ENCODE measurements at places on chromosomes 4 and X.

GRCh38 chr4:173543266-173543665 is 13.2 kb upstream of the HAND2 start:
- DNase-seq = no peak

DNA sequence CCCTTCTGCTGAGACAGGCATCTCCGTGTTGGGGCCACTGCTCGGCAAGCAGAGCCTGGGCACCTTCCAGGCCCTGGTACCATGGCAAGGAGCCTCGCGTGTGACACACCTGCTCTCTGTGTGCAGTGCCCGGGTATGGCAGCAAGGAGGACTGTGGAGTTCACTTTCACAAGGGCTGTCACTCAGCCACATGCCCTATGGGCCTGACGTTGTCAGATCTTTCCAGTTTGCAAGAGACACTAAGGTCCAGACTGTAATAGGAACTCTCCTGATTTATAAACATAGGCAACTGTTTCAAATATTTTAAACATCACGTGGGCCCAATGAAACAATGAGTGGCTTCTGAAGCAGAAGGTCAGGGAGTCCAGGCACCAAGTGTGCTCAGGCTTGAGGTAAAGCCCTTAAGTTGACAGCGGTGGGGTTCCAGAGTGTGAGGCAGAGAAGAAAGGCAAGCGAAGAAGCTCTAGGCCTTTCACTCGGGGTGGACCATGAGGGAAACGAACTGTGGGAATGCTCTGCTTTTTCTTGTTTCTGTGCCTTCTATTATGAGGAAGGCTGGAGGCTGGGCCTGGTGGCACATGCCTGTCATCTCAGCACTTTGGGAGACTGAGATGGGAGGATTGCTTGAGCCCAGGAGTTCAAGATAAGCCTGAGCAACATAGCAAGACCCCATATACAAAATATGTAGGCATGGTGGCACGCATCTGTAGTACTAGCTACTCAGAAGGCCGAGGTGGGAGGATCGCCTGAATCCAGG is 108.6 kb upstream of the TRIM2 start:
- DNase-seq = no peak

DNA sequence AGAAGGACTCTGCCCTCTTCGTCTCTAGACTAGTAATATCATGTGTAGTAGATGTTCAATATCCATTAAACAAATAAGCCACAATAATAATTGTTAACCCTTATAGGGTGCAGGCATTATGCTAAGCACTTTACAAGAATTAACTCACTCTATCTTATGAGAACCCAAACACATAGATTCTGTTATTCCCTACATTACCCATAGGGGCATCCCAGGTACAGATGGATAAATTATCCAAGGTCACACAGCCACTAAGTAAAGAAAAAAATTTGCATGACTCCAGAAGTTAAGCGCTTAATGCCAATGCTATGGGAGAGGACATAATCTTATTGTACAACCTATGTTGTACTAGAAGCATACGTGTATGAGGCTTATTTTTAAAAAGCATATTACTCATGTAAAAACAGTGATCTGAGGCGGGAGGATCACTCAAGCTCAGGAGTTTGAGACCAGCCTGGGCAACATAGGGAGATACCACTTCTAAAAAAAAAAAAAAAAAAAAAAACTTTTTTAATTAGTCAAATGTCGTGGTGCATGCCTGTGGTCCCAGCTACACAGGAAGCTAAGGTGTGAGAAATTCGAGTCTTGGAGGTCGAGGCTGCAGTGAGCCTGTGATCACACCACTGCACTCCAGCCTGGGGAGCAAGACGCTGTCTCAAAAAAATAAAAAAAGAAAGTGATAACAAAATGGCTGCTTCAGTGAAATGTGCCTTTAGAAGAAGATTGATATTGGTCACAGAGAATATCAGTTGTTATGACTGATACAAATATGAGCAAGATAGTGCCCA is 13.6 kb downstream of the LDB2 start:
- no peak for DNase-seq

- no peak for DNase-seq
Measured at GRCh38 chrX:973010-973632, 239.3 kb downstream of the CRLF2 start.

GRCh38 chr4:25729564-25729963 is 73.9 kb downstream of the SLC34A2 start:
- no peak for DNase-seq

- no peak for DNase-seq
Measured at GRCh38 chr4:57080781-57081650, 29.2 kb downstream of the IGFBP7 start.

DNA sequence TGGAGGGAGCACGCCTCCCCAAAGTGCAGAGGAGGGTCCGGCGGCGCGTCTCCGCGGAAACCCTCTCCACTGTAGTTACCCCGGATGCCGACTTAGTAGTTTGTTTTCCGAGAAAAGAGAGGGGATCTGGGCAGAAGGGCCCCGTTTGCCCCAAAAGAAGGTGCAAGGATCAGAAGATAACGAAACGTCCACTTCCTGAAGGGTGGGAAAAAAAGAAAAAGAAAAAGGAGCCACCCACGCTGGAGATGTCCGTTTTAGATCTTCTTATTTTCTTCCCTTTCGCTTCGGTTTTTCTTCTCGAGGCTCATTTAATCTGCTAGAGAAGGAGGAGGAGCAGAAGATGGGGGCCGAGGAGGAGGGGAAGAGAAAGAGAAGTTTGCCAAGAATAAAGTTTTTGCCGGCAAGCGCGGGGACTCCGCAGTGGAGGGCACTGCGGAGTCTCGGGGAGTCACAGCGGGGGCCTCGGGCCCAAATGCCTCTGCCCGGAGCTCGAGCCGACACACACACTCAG is 517 bp downstream of the LEF1 start:
- no peak for DNase-seq

DNA sequence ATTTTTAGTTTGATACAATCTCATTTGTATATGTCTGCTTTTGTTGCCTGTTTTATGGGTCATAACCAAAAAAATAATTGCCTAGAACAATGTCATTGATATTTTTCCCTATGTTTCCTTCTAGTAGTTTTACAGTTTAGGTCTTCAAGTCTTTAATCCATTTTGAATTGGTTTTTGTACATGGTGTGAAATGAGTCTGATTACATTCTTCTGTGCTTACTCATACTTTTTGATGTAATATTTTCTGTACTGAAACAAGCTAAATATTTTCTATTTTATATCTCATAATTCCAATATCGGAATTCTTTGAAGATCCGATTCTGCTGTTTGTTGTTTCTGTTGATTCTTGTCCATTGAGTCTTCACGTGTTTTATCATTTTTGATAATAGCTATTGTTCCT is 10.6 kb downstream of the TMEM156 start:
- DNase-seq = no peak

DNA sequence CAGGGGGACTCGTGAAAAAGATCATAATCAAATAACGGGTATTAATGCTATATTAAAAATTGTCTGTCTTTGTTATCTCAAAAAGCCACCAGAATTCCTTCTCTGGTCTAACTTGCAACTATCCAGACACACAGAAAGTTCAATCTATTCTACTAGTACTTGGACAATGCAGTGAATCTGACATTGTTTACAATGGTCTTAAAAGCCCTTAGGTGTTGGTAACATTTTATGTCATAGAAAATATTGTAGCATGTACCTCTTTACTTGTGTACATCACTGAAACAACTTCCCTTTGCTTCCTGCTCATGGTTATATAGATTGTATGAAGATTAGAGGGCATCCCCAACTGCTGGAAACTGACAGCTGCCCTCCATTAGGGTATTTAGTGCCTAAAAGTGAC is 71.1 kb upstream of the PPP3CA start:
- DNase-seq = no peak

DNA sequence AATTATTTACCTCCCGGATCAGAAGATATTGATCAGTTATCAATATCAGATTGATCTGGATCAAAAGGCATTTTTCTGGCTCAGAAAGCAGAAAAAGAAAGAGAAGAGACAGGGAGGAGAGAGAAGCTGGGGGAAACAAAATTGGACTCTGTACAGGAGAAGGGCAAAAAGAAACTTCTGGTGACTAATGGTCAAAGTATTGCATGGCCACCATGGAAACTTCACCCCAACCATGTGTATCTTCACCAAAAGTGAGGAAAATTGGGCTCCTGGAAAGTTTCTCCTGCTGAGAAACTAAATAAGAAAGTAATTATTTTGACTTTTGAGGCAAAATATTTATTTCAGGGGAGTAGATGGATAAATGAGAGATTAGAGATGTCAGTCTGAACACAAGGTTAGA is 33.9 kb downstream of the RNF150 start:
- no peak for DNase-seq

- DNase-seq = no peak
Measured at GRCh38 chr4:151721466-151721865, 39.3 kb downstream of the GATB start.

DNA sequence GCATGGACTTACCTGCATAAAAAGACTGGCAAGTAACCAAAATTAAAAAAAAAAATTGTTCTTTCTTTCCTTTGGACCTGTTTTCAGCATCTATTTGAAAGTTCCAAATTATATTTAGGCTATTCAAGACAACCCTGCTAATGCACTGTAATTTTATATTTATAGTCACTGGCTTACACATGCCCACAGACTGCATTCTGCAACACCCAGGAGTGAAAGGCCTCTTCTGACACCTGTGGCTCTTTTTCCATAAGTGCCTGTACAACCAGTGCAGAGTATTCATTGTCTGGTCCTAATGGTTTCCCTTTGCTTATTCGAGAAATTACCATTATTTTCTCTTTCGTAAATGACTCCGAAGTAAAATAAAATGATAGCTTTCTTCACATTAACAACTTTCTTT is 143.3 kb downstream of the RNF150 start:
- no peak for DNase-seq

DNA sequence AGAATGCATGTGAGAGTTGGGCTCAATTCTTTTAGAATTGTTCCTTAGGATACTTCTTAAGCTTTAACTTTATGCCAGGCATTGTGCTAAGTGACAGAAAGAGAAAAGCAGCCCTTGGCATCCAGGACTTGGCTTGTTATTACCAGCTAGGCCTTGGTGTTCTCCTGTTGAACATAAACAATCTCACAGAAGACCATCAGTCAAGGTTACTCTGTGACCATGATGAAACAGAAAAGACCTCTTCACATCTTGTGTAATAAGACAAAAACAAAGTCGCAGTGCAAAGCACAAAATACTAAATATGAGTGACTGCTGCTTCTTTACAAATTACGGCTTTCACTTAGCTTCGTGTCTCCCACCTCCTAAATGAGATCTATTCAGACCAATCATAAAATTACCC is 71.6 kb downstream of the CHIC2 start:
- no peak for DNase-seq

DNA sequence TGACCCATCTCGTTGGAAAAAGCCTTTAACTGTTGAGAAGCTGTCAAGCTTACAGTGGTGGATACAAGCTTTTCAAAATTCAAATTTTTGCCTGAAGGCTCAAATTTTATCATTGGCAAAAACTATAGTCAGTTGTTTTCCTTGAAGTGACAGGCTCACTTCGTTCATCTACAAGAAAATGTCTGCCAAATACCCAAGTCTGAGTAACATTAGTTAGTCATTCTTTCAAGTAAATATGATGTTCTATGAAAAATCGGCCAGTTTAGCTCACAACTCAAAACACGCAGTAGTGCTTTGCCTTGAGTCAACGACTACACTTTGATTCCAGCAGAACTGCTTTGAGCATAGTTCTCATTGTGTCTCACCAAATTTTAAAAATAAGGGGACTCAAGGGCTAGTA is 170.3 kb upstream of the MAMLD1 start:
- DNase-seq = no peak

DNA sequence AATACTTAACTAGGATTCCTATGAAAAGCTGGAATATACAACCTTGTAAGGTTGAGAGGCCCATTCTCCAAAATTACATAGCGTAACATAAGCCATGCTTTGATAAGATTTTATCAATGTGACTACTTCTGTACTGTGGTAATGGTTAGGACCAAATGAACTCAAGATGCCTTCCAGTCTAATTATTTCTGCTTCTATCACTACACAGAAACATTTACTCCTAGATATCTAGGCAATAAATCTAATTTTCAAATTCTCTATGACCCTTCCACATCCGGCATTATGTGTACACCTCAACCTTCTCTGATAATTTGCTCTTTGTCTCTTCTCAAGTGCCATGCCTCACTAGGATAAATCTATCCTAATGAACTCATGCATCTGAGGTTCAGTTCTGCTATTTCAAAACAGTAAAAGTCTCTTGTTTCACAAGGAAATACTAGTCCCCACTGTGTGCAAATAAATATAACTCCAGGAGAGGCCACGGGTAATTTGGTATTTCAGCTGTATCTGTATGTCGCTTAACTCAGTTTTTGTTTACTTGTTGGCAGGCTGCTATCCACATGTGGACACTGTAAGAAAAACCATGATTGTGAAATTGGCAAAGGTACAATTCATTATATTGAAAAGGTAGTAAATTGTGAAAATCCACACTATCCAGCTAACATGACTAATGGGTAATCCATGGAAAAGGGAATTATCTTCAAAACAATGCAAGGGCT is 93.3 kb downstream of the PRDM5 start:
- DNase-seq = no peak

- no peak for DNase-seq
Measured at GRCh38 chr4:55528491-55528890, 18.2 kb downstream of the CLOCK start.

DNA sequence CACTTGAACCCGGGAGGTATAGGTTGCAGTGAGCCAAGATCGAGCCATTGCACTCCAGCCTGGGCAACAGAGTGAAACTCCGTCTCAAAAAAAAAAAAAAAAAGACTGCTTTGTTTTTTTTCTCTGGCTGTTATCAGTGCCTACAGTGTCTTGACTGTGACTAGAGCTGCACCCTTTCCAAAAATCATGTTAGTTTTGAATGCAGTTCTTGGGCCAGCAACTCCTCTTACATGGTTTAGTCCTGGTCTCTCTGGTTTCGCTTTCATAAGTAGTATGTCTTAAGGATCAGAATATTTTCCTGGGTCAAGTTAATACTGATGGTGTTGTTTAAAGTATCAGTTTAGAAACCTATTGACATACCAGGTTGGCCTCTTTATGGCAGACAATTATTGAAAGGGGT is 34.2 kb upstream of the NALF2 start:
- no peak for DNase-seq

DNA sequence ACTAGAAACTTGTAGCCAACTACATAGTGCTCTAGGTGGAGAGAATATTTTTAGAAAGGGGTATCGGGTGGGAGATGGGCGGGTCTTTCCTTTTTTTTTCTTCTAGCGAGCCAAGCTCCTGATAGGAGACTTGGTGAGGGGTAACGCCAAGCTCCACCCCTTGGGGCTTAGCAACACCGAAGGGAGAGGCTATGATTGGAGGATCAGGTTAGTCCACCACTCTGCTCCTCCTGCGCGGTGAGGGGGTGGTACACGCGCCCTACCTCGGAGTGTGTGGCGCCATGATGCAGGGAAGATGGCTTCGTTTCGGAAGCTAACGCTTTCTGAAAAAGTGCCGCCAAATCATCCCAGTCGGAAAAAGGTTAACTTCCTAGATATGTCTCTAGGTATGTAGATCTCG is at the start of gene LUZP4:
Gene LUZP4 (plus strand): TSS at position 251 of the 400 bp plus-strand sequence. CDS start 45 bp downstream, at position 296.
- no peak for DNase-seq

DNA sequence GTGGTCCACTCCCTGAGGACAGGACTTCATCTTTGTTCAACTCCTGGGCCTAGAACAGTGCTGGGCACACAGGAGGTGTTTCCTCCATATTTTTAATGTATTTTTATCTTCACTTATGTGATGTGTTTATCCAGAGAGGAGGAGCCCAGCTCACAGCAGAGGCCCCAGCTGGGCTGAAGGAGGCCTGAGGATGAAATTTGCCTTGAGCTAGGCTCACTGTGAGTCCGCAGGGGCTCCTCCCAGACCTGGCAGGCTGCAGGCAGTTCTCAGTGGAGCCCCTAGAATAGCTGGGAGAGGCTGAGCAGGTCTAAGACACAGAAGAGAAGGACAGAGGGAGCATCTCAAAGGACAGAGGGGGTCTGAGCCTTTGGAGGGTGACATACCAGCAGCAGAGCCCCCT is 26.8 kb downstream of the C4orf50 start:
- no peak for DNase-seq

- DNase-seq = no peak
Measured at GRCh38 chrX:120642871-120643270, 13.0 kb upstream of the C1GALT1C1 start.
